Suppressor macrophage treated with lipopolysaccharide for 1 hour (primary cell): ENCODE measurements at places on chromosomes 1 and 21.

- DNase-seq = no peak
Observed at GRCh38 chr1:157312082-157312812, 174.1 kb upstream of the ETV3 start.

GRCh38 chr21:37671381-37671780 is 244.9 kb downstream of the KCNJ6 start:
- no peak for DNase-seq

- no peak for DNase-seq
Observed at GRCh38 chr1:119003413-119004128, 15.4 kb upstream of the TBX15 start.

DNA sequence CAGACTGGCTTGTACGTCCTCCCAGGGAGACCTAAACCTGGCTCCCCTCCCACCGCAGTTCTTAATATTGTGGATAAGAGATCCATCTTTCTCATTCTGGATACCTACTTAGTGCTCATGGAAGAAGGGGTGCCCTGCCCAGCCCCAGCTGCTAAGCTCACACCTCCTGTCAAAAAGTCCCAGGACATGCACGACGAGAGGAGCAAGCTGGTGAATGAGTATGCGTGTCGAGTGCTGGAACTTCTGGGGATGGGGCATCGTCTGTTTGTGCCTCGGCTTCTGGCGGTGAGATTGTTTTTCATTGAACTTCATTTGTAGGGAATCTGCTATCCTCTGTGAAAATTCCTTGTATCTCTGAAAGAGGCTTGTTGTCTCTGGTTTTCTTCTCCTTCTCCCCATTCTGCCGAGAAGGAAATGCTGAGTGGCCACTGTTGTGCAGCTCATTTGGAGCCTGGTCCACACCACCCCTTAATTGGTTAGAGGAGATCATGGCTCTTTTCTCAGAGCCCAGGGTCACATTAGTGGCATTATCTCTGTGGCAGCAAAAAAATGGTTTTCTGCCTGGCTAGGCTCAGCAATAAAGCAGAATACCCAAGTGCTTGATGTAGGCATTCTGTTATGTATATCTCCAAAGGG is 199.4 kb upstream of the CACYBP start:
- DNase-seq = peak; percentile 7

DNA sequence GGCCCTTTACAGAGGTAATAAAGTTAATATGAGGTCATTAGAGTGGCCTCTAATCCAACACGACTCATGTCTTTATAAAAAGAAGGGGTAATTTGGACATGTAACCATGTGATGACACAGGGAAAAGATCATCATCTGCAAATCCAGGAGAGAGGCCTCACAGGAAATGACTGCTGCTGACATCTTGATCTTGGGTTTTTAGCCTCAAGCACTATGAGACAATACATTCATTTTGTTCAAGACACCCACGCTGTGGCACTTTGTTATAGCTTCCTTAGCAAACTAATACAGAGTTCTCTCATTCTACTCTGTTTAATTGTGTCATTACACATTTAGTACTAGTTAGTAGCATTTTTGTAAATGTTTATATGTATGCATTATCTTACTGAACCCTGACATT is 64.0 kb upstream of the RUNX1 start:
- peak; percentile 46 for DNase-seq

- no peak for DNase-seq
Observed at GRCh38 chr1:94379615-94380014, 38.6 kb upstream of the ABCD3 start.

- DNase-seq = no peak
Observed at GRCh38 chr1:115426231-115426771, 88.3 kb upstream of the NGF start.

DNA sequence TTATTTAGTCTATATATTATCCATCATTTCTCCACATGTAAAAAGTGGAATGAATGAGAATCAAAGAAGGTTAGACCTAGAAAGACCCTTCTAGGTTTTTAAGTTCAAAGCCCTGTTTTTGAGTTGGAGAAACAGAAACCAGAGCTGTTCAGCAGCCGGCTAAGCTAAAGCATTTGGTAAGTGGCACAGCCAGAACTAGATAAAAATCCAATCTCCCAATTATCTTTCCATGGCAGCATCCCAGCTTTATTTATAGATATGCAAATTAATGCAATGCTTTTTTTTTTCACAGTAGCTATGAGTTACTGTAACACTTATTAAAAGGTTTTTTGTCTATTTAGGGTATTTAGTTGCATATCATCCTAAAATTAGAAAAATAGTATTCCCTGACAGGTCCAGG is 85.1 kb downstream of the NIBAN1 start:
- DNase-seq = no peak

- no peak for DNase-seq
Observed at GRCh38 chr1:99645203-99645602, 710 bp upstream of the PALMD start.
